ENCODE measurements at places on chromosomes 5 and 9.

GRCh38 chr5:168318240-168318639 lies 26.8 kb downstream of the WWC1 start:
- no peak for DNase-seq

- DNase-seq = no peak
These were observed 24.1 kb upstream of the SLC25A48 start for GRCh38 chr5:135810188-135810943.

DNA sequence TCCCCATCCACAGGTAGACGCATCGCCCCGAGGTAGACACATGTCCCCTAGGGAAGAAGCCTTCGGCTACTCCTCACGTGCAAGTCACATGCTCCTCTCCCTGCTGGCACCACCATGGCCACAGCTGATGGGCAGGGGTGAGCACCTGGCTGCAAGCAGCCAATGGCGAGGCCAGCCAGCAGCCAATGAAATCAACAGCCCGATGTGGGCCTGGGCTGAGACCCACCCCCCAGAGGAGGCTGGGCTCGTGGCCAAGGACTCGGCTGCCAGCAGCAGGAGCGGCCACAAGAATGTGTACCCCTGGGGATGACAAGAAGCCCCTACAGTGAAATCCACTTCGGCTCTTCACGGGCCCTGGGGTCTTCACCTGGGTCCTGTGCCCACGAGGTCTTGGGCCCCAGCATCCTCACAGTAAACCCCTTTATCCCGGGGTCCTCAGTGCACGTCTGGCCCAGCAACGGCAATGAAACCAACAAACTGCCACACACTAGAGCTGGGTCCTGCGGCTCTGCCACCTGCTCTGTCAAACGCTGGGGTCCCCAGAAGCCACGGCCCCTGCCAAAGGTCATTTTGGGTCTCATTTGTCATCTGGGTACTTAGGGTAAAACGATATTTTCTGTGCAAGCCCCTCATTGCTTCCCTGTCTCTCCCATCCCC lies 22.1 kb upstream of the PTGES start:
- DNase-seq = no peak

DNA sequence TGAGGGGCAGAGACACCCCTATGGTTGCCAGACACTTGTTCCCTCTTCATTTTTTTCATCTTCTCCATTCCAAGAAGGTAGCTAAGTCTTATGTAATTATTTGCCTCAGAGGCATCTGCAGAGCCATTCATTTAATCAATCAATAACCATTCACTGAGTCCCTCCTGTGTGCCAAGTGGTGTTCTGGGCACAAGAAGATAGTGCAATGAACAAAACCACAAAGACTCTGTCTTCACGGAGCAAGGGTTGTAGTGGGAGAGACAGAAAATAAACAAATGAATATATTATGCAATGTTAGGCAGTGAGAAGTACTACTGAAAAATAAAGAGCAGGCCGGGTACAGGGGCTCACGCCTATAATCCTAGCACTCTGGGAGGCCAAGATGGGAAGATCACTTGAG lies 41.4 kb upstream of the CTNNA1 start:
- no peak for DNase-seq

- no peak for DNase-seq
These were observed 36.1 kb downstream of the COL5A1 start for GRCh38 chr9:134677743-134678142.

DNA sequence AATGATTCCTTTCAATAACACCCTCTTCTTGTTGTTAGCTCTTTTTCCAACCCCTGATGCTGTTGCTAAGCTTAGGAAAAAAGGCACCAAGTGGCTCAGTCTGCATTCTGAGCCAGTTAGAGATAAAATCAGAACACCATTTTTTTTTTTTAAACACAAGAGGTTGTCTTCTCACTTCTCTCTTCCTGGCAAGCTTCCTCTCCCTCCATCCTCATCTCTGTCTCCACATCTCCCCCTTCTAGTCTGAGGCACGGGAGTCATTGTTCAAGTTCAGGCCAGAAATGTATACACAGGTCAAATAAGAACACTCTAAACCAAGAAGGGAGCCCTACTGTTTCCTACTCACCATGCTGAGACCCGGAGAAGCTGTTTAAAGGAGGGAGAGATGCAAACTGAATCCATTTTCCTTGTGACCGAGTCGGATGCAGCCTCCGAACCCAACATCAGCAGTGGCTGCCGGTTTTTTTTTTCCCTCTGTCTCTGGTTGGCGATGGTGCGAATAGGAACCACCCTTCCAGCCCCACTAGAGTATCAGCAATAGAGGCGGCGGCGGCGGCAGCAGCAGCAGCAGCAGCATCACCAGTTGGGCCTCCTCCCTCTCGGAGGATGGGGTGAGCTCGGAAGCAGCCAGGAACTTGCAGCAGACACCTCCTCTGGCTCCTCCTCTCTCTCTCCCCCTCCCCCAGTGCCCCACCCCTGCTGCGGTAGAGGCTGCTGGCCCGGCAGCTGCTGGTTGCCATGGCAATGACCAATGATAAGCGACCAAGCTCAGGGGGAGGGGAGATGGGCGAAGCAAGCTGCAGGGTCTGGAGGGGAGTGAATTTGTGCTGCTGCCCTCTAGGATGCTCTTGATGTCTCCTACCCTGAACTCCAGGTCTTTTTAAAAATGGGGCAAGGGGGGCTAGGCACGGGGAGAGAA lies at the start of gene JAKMIP2:
Gene JAKMIP2 (minus strand): TSS at position 619 of the 919 bp plus-strand sequence. CDS start 110,922 bp downstream, outside the sequence.
- DNase-seq = peak; percentile 79

GRCh38 chr5:76175051-76175666 lies 92.0 kb downstream of the SV2C start:
- DNase-seq = no peak

DNA sequence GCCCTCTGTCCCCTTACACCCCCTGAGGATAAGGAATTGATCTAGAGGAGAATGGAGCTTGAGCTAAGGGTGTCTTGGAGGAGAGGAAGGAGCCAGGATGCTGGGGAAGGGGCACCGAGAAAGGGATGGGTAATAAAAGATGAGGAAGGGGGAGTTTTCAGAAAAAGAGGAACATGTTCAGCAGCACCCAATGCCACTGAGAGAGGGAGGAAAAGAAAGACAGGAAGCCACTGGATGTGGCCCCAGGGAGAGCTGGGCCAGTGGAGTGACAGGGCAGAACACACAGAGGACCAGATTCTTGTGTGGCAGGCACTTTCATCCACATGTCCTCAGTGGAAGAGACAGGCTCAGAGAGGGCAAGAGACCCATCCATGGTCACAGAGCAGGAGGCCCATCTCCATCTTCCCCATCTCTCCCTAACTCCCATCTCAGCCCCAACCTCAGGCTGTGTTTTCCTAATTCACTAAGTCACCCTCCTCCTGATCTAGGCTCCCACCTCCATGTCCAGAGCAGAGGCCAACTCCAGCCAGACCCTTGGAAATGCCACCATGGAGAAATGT lies 7.2 kb downstream of the PFN3 start:
- no peak for DNase-seq

GRCh38 chr9:100449420-100449819 lies 22.5 kb downstream of the MSANTD3 start:
- DNase-seq = no peak

DNA sequence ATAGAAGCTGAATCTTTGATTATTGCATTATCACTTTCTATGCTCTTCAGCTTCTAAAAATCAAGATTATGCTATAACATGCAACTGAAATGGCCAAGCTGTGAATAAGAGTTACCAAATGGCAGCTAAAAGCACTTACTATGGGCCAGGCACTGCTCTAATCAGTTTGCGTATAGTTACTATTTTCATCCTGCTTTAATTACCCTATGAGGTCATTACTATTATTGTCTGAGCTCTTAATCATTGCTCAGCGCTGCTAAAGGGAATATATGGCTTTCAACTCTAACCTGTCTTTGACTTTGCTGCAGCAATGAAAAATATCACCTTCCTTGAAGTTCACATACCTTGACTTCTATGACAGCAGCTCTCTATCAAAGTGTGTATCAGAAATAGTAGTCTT lies 210.8 kb downstream of the TRPM3 start:
- DNase-seq = no peak

- DNase-seq = no peak
These were observed 437.8 kb downstream of the ARHGEF28 start for GRCh38 chr5:74063821-74064220.

DNA sequence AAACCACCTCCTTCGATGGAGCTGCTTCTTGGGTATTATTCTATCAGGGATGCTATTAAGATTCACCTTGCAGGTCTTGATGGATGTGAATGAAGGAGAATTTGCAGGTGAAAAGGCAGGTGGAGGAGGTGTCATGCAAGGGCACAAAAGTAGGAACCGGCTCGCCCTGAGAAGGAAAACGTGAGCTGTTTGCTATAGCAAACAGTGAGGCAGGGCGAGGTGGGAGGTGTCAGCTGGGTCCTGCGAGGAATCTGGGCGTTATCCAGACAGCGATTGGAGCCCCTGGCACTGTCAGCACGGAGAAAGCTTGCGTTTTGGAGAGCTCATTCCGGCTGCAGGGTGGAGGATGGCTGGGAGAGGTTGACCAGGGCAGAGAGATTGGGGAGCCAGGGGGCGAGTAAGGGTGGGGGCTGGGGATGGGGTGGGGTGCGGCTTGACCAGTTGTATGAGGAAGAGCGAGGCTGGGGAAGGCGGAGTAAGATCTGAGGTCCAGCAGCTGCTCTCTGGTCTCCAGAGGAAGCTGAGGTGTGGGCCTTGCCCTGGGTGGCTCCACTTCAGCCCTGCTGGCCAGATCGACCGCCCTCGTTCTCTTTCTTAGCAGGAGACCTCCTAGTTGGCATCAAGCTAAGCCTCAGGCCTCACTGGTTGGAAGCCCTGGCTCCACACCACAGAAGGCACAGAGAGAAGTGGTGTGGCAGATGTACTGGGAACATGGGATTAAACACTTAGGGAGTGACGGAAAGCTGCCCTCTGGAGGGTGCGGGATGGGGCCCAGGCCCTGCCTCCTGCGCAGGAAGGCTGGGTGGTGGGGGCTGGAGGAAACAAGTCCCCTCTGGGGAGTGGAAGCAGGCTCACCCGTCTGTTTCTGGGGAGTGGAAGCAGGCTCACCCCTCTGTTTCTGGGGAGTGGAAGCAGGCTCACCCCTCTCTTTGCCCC lies 54.7 kb upstream of the NEURL1B start:
- DNase-seq = no peak

DNA sequence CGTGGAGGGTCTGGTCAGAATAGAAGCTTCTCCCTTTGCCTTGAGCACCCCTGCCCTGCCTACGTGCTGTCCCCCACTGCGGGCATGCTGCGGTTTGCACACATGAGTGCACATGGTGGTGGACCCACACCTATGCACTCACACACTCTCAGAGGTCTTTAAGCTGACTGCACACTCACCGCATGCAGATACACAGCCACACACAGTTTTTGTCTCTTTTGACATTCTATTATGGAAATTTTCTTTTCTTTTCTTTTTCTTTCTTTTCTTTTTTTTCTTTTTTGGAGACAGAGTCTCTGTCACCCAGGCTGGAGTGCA lies 584 bp upstream of the ARID3C start:
- DNase-seq = no peak

DNA sequence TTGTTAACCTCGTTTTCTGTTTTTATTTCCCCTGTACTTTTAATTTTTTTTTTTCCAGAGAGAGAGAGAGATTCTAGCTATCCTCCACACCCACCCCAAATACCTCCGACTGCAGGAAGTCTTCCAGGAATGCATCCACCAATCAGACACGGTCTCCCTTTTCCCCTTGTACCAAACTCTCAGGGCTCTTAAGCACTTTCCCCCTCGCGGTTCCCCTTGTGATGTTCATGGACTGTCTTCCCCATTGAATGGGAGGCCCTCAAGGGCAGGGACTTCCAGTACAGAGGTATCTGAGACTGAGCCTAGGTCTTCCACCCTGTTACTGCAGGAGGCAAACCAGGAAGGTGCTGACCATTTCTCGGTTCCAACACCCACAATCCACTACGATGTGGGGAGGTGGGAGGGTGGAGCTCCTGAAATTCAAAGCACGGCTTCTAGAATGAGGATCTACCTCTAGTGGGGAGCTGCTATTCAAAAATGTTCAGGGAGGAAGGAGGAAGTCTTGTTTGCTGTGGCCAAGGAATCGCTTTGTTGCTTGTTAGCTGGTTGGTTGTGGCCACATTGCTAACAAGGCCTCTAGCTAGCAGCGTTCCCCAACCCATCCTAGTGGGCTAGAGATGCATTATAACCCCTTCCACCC lies 37.5 kb upstream of the PTGS1 start:
- no peak for DNase-seq

All from GM06990 (cell line).